ENCODE measurements at places on chromosomes 1 and 21.

DNA sequence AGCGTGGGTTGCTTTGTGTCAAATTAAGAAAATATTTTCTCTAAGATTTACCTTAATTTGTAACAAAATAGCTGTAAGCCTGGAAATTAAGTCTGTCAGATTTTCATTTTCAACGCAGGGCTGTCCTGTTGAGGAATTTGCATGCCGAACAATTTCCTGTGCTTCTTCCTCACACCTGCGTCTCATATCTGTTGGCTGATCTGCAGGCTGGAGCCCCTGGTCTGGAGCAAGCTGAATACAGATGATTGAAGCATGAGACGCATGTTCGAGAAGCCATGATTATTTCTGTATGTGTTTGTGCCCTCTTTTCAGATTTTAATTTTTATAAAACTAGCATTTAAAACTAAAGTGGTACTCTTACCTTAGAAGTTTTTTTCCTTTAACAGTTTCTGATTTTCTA, 9.8 kb downstream of the MIXL1 start:
- DNase-seq, result no peak

GRCh38 chr21:46366966-46367365, 43.0 kb downstream of the PCNT start:
- DNase-seq, result no peak

- no peak for DNase-seq
Measured at GRCh38 chr1:223462047-223462630, 68.9 kb downstream of the CCDC185 start.

- DNase-seq, result peak; percentile 40
Measured at GRCh38 chr1:54081306-54082270, 28.2 kb downstream of the TCEANC2 start.

DNA sequence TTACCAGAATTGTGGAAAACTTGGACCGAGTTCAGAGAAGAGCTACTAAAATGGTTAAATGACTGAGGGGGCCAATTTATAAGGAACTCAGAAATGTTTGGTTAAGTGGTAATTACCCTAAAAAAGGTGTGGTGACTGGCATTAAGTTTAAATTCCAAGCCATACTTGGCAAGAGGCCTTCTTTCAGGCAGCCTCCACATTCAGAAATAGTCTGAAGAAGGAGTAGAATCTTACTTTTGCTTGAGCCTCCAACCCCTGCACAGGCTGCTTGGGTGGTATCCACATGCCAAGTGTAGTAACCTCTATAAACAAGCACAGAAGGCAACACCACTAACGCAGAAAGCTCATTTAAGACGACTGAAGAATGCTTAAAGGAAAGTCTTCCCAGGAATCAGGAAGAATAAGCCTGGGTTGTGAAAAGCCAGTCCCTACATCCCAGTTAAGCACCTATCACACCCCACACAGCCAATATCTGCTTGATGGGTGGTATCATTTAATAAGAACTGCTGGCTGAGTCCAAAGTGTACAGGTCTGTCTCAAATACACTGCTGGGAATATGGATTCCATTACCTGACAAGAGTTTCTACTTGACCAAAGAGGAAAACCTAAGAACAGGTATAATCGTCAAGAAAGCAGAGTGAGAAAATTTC, 13.7 kb upstream of the GORAB start:
- DNase-seq, result no peak

- no peak for DNase-seq
Measured at GRCh38 chr1:19907456-19907855, 16.0 kb downstream of the PLA2G2E start.

DNA sequence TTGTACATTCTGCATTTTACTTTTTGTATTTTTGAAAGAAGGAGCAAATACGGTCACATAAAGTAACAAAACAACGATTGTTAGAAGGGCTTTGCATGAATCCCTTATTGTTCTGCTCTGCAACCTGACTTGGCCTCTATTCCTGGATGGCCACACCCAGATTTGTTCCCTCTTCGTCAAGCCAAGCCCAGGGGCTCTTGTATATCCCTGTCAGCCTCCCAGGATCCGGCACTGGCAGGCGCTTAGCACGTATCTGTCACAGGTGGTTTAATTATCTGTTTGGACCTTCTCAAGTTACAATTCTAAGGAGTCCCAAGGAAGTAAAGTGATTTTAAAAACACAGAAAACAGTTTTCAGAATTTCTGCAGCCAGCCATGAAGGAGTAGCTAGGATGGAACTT, 28.0 kb downstream of the CRYAA start:
- no peak for DNase-seq

DNA sequence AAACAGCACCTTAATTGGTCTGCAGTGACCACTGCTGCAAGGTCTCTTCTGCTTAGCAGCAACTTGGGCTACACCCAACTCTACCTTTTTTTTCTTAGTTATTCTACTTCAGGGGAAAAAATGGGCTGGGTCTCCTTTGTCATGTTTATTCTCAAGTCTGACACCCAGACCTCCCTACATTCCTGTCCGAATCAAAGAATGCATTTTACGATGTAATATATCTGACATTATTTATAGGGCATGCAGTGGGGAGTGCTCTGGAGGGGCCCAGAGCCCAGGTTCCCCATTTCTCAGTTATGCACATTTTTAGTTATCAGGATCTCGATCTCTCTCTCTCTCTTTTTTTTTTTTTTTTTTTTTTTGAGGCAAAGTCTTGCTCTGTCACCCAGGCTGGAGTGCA, 50.5 kb downstream of the OPTC start:
- no peak for DNase-seq

DNA sequence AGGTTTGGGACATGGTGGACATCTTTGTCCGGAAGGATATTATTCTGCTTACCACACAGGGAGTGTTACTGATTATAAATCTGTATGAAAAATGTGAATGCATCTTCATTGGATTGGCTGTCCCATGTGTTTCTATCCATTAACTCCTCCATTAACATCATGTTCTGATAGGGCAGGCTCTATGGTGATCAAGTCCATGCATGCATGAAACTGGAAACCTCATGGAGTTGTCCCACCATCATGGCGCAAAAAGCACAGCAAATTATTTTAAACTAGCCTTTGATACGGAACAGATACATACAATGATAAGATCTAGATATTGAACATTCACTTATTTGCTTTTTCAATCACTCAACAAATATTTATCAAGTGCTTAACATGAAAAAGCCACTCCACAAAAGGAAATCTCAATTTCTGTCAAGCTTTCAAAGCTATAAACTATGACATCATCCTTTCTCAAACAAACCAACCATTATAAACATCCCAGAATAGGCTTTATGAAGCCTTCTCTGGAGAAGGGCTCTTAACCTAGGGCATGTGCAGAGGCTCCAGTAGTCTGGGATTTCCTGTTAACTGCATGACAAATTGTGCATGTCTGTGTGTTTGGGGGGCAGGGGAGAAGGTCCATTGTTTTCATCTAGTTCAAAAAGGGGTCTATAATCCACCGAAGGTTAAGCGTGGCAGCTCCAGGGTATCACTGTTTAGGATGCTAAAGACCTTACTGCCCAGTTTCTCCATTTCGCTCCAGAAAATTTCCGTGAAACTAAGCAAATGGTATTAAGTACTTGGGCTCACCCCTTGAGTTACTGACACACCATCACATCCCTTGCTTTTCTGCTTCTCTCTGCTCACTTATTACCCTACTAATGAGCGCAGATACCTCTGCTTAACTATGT, 46.1 kb downstream of the ADAMTS1 start:
- DNase-seq, result no peak

DNA sequence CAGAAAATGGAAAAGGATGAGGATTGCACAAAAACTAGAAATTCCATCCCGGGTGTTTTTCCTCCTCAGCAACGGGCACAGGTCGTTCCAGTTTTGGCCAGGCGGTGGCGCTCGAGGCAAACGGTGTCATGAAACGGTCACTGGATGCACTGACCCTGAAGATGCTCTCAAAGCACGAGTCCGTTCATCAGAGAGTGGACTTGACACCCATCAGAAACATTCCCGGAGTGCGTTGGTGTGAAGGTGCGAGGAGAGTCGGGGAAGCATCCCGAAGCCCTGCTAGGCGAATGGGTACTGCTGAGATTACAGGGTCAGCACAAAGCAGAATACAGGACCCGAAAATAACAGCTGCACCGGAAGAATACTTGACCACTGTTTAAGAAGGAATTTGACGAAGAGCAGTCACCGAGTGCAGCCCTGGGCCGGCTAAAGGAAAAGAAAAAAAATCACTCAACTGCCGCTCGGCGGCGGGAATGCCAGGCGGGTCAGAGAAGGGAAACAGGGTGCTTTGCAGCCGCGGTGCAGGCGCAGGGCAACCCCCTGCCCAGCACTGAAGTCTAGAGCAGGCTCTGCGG, 71.7 kb upstream of the ETS2 start:
- DNase-seq, result peak; percentile 47

DNA sequence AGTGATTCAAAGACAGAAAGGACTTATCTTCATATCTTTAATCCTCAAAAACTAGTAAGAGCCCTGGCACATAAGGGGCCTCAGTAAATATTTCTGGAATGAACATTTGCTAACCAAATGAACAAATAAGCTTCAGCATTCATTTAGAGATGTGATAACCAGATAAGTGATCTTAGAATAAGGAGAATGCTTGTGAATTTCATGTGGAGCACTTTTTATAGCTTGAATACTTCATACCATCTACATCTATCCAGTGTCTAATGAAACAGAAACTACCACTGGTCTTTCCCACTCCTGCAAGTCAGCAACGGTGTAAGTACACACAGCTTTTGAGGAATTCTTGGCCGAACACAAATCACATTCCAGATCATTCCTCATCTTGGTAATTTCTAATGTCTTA, 38.5 kb downstream of the EDEM3 start:
- DNase-seq, result no peak

All from HL-60 (cell line).